ENCODE measurements at places on chromosomes 16 and 17.

- no peak for DNase-seq
Observed at GRCh38 chr17:15650741-15651582, 31.5 kb upstream of the FBXW10B start.

DNA sequence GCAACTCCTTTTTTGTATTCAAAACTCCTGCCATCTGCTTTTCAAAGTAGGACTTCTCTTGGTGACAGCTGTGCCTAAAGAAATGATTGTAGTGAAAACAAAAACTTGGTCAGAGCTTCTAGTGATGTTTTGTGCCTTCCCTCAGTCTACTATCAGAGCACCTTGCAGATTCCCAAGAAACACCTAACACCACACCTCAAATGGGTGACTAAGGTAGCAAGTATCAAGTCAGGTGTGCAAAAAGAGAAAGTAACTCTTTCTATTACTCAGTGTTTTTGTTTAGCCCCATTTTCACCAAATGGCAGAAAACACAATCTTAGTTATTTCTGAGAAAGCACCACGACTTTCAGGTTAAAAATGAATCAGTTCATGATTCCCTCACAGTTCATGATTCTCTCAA lies 2.0 kb upstream of the PMFBP1 start:
- no peak for DNase-seq

GRCh38 chr17:79400989-79401703 lies 209.7 kb downstream of the RBFOX3 start:
- peak; percentile 63 for DNase-seq

DNA sequence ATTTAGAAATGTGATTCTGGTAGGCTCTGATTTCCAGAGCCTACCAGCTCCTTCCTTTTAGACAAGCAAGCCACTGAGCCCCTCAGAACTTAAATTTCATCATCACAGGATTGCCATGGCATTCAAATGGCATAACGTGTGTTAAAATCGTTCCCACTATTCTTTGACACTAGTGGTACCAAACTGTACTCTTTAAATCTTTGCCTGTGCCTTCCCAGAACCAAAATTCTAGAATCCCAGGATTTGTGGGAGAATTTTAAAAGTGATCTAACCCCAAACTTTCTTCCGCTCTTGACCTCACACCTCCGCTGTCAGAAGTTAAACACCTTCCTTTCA lies 287 bp upstream of the INTS2 start:
- no peak for DNase-seq

DNA sequence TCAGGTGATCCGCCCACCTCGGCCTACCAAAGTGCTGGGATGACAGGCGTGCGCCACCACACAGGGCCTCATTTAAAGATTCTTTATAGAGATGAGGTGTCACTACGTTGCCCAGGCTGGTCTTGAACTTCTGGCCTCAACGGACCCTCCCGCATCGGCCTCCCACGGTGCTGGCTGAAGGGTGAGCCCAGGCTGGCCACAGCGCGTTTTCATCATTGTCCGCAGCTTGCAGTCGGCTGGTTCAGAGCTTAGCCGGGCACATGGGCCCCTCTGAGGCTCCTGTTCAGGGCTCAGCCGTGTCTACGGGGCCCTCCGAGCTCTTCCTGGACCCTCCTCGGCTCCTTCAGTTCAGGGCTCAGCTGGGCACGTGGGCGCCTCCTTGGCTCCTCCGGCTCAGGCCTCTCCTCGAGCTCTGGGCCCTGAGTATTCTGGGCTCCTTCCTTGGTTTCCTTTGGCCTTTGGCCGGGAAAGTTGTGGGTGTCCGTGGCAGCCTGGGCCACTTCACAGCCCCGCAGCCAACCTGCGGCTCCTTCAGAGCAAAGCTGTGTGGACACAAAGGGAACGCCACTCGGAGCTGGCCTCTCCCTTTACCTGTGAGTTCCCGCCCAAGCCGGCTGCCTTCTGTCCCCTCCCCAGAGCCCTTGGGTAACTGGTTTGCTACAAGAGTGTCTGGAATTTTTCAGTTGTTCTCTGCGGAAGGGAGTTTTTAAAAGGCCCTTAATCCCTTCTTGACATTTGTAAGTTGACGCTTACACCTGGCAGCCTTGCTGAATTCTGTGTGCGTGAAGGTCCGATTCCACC lies 1.2 kb upstream of the MSLN start:
- DNase-seq: no peak

DNA sequence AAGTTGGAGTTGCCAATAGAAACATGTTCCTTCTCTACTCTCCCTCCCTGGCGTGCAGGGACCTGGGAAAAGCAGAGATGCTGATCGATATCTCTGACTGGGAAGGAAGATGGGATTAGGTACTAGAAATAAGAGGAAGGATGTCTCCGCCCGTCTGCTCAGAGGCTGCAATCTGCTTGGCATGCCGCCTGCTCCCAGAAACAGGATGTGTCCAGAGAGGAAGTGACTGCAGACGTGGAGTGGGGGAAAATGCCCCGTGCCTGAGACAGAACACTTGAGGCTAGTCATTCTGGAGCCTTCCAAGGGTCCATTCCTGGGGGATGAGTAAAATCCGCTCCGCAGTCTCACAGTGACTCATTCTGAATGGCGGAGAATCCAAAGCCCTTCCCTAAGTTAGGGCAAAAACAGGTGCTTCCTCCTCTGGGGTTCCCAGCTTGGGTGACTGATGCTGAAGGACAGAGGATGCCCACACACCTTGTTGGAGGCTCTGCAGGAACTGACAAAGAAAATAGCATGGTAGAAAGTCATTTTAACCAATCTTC lies 45.0 kb upstream of the SMURF2 start:
- DNase-seq: no peak

- no peak for DNase-seq
Observed at GRCh38 chr17:58643147-58643546, 48.7 kb downstream of the TEX14 start.

DNA sequence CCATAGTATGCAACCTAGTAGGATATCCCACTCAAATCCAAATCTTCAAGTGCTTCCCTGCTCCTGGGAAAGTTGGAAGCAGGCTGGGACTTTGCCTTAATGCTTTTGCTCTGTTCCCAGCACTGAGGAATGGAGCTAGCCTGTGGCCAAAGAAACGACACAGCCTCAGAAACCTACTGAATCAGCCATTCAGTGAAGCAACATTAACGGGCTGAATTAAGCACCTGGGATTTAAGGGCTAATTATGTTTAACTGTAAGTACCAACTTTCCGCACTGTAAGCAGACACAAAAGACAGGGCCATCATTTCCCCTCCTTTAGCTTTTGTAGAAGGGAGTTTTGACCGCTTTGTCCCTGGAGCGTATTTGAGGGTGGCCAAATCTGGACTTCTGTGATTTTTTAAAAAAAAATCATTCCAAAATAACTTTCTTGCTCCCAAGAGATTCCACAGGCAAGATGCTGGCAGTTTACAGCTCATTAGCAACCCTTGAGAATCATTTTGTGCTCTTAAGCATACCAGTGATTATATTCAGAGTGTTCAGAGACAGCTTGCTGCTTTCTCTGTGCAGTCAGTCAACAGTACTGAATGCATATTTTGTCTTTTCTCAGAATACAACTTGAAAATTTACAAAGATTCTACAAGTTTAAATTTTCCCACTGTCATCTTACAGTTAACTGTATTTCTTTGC lies 17.6 kb upstream of the NOL11 start:
- no peak for DNase-seq

DNA sequence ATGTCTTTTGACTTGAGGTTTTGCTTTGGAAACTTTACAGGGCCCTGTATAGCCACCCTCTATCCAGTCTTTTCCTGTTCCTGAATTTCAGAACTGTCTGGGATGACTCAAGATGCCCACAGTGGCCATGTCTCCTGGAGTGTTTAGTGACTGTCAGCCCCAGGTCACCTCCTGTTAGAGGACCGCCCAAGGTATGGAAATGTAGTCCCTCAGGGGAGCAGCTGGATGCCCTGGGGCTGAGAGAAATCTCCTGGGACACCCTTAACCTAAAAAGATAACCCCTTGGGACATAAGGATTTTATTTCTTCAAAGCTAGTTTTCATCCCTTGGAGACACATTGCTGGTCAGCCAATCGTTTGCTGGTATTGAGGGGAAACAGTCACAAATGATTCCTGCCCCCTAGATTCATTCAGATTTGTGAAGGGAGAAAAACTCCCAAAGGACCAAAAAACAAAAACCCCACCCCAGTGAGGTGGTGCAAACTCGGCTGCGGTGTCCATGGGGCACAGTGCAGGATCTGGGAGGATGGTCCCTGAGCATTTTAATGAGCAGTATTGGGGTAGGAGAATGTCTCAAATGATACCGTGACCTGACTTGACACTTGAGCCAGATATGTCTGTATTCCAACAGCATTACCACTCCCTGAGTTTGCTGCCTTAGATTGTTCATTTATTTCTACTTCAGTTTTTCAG lies 1.7 kb downstream of the ZNF267 start:
- DNase-seq: no peak

DNA sequence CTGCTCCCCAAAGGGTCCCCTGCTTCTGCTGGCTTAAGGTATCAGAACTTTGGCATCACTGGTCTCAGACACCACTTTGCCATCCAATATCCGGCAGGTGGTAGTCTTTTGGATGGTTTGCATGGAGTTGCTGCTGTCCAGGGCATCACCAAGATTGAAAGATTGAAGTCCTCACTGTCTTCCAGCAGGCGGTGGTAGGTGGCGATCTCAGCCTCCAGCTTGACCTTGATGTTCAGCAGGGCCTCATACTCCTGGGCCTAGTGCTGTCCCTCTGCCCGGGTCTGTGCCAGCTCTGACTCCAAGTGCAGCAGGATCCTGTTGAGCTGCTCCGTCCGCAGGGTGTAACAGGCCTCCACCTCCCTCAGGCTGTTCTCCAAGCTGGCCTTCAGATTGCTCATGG lies 43.0 kb upstream of the TMEM97 start:
- no peak for DNase-seq

DNA sequence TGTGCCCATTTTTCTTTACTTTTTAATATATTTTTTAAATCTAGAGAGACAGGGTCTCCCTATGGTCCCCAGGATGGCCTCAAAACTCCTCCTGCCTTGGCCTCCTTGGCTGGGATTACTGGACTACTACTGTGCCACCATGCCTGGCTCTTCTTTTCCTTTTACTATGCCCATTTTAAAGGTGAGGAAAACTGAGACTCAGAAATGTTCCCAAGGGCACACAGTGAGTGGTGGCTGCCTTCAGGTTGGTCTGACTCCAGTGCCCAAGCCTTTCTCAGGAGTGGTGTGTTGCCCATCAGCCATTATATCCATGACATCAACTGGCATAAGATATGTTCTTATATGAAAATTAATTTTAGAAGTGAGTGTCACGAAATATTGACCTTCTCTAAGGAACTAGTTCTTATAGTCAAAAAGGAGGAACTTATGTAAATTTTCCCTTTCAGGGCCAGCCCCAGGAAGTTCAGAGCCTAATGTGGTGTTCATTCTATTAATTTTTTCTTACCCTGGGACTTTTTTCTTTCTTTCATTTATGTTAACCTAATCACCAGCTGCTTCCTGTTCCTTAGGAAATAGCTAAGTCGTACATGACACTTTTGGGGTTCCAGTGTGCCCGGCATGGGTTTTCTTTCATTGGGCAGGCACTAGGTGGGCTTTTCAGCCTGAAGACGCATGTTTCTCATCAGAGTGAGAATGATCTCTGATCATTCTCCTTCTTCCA lies 17.9 kb upstream of the SPN start:
- DNase-seq: no peak

DNA sequence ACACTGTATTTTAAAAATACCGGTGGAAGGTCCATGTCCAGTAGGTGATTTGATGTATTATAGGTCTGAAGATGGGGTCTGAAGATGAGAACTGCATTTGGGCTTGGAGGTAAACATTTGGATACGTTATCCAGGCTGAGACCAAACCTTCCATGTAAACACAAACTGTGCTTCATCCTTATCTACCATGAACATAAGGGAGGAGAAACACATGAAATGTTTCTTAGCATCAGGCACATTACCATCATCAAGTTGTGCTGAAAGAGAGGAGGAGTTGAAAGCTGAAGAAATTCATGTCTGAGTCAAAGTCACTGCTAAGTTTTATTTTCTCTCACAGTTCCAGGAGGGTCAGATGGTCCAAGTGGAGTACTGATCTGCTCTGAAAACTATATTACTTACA lies 11.4 kb downstream of the SF3B3 start:
- no peak for DNase-seq

DNA sequence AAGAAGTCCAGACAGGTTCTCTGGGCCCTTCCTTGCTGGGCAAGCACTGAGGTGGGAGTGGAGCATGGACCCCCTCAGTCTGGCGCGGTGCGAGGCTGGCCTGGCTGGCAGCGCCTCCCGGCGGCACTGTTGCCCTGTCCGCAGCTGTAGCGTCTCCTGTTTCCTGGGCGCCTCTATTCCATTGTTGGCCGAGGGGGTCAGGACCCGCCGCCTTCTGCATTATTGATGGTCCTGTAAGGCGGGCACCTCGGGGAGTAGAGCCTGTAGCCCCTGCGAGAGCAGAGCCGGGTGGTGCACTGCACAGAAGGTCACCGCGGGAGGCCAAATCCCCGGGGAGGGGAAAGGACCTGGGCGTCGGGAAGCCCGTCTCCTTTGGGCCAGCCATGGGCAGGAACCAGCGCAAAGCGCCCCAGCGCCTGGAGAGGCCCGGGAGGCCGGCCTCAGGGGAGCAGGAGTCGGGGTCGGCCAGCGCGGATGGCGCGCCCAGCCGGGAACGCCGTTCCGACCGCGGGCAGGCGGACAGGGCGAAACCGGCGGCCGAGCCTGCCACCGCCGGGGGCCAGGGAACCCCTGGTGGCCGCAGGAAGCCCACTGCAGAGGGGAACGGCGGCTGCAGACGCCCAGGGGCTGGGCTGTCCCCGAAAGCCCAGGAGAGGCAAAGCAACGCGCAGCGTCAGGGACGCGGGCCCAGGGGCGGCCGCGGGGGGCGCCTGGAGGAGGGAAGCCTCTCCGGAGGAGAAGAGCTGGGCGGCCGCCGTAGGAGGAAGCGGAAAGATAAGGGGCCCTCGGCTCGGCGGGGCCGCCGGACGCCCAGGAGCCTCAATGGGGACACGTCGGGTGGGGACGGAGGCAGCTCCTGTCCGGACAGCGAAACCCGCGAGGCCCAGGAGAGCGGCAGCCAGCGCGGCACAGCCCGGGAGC lies at the start of gene MYO15B:
MYO15B (plus strand) TSS at position 126 of the 921 bp plus-strand sequence; CDS start at position 384, 258 bp downstream.
- DNase-seq: peak; percentile 54

DNA sequence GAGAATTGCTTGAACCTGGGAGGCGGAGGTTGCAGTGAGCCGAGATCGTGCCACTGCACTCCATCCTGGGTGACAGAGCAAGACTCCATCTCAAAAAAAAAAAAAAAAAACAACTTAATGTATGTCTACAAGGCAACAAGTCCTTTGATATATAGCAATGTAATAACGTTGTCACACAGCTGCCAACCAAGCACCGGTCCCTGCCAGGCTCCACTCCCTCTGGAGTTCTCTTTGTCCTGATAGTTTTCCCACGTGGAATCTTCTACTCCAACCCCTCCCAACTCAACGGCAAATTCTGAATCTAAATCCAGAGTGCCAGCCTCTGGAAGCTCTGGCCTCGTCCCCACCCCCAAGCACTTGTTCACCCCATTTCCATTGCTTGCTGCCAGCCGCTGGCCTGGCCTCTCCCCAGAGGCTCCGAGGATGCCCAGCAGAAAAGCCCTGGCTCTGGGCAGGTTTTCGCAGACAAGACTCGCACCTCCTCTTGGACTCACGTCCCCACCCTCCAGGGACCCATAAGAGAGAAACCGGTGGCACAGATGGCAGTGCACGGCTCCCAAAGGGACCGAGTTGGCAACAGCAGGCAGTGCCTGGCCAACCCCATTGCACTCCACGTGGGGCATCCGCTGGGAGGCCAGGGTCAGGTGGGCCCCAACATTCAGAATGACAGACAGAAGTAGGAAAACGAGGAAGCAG lies 15.9 kb upstream of the CBX2 start:
- no peak for DNase-seq

All from stimulated activated CD4-positive, alpha-beta T cell treated with anti-CD3 and anti-CD28 coated beads, Interleukin-4, amount 100 ng/mL, for 4 hours (primary cell).